ENCODE measurements at places on chromosomes 11 and 22.

DNA sequence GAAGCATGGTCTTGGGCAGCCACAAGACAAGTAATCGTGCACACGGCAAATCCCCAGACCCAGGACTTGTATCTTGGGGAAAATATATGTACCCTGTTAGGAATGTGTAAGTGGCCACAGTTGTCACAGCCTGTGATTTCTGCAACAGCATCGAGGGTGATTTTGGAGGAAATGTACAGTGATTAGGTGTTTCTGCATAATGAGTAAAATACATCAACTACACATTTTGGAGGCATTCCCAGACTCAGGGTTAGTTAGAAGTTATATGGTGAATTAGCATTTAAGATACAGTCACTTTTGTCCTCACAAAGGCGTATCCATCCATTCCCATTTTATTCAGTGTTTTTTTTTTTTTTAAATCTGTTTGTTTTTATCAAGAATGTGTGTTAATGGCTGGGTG lies 28.4 kb downstream of the SUSD2 start:
- DNase-seq: no peak

- DNase-seq: no peak
Measured at GRCh38 chr11:128628325-128628673, 40.9 kb upstream of the ETS1 start.

DNA sequence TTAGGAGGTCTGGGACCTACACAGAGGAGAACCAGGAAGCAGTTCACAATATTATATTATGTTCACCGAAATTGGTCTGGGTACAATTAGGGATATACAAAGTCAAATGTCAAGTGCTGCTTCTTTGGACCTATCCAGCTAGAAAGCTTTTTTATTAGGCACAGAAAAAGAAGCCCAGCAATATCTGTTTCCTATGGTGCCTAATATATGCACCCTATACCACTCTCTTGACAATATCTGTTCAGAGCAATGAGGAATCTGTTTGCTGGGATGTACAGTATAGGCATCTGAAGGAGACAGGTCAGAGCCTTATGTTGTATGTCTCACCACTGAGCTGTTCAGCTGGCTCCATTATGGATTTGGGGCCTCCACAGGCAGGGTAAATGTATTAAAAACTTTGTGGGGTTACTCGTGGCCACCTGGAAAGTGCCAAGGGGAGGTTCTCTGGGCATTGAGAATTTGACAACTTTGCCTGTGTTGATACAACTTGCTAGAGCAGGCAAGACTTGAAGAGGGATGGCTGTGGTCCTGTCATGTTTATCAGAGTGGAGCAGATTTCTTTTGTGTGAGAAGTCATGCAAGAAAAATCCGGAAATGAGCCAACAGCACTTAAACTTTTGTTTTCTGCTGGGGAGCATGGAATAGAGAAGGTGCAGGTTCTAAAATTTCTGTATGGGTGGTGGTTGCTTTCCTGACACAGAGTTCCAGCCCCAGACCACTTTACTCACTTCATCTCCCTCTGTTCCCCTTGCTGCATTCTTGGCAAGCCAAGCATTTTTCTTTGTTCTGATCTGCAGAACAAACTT lies 10.1 kb downstream of the STIM1 start:
- DNase-seq: no peak

GRCh38 chr11:57464539-57465181 lies 4.3 kb downstream of the RTN4RL2 start:
- no peak for DNase-seq

- DNase-seq: peak; percentile 81
Measured at GRCh38 chr11:116499396-116500003, 273.3 kb downstream of the BUD13 start.

DNA sequence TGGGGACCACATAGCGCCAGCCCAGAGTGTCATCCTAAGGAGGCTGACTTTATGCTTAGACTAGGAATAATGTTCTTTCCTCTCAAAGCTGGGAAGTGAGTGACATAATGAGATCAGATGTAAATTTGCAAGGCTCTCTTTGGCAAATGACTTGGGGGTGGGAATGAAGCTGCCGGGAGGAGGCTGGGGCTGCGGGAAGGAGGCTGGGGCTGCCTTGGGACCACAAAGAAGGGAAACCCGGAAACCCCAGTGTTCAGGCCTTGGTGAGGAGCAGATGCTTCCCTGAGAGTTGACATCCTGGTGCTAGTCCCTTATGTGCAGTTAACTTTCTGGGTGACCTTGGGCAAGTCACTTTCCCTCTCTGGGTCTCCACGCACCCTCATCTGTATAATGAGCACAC lies 182.0 kb downstream of the CHST1 start:
- DNase-seq: no peak
